Right atrium auricular region (tissue), 2 donors: ENCODE measurements at places on chromosomes 5 and 9. TPM values are rescaled to one million over a fixed set of nuclear protein-coding genes. Genes with fewer than 3 reads are reported as not detected.
A peak's percentile ranks its signal among the peaks of the same experiment; 100 is the strongest.

Gene SPATA6L
- total RNA-seq, result 1.3 TPM

DNA sequence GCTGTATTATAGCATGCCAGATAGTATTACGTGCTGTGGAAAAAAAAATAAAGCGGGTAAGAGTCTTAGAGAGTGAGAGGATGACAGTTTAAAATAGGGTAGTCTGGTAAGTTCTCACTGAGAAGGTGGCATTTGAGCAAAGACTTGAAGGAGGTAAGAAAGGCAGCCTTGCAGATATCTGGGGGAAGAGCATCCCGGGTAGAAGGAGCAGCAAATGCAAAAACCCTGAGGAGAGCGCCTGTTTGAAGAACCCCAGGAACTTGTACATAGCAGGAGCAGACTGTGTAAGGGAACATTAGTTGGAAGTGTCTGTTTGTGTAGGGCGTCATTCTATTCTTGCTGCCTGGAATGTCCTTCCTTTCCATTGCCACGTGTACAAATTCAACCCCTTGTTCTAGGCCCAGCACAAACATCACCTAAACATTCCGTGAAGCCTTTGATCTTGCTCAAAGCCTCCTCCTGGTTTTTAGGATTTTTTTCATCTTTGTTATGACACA is 2.6 kb downstream of the AP3S1 start:
- H3K27ac ChIP-seq, result peak overlapping the region; percentile 97
- H3K36me3 ChIP-seq, result no peaks in the 10 kb centered on the region
- H3K4me1 ChIP-seq, result peaks cover 45% of the 10 kb centered on the region
- no peak for DNase-seq

DNA sequence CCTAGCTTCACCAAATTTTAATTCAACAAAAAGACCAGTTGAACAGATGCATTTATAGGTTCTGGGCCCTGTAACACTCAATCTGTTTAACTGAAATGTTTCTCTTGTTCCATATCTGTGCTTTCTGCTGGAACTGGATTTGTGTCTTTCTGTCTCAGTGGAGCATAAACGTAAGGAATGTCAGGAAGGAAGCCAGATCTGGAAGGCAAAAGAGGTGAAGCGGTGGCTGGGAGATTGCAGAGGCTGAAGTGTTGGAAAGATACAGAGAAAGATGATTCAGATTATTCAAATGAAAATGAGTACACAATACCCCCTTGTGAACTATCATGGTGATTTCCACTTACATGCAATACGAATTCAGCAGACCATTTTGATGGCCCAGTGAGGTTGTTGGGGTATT is 406.8 kb downstream of the BRINP1 start:
- DNase-seq, result no peak
- no peaks in the 10 kb centered on the region for H3K27me3 ChIP-seq
- no peak overlapping the region for H3K27ac ChIP-seq
- H3K36me3 ChIP-seq, result no peaks in the 10 kb centered on the region

DNA sequence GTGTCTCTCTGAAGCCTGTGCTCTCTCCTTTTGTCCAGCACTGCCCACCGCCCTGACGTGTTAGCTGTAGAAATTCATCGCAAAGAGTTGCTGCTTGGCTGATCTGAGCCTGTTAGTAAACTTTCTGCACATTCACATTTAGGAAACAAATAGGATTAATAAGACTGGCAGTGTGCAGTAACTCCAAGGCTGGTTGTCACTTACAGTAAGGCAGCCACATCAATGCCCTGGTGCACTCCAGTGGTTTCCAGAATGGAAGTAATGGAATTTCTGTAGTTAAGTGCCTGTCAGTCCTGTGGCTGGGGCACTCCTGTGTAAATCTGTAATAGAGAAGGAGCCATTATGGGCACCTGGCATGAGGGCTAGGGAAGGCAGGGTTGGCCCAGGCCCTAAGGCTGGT is 70.6 kb downstream of the DOCK2 start:
- H3K27me3 ChIP-seq, result no peaks in the 10 kb centered on the region
- no peak overlapping the region for H3K27ac ChIP-seq
- no peaks in the 10 kb centered on the region for H3K4me1 ChIP-seq
- DNase-seq, result no peak
- no peaks in the 10 kb centered on the region for H3K36me3 ChIP-seq
